Pulmonary artery endothelial cell (primary cell): ENCODE measurements at places on chromosomes 3 and 15.

DNA sequence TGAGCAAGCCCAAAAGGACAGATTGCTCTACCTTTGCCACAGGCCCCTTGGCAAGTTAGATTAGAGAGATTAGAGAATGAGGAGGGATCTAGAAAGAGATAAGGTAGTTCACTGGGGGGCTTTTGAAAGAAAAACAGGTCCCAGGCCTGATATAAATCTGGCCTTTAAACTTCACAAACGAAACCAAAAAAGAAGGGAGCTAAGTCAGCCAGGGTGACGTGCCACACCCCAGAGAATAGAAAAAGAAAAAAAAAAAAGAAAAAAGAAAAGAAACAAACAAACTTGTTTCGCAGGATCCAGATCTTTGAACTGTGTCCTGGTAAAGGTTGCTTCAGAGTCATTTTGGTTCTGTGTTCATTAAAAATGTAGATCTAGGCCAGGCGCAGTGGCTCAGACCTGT is 3.6 kb downstream of the KAT2B start:
- DNase-seq: no peak

- DNase-seq: no peak
Observed at GRCh38 chr15:60297047-60297446, 100.7 kb downstream of the ANXA2 start.

DNA sequence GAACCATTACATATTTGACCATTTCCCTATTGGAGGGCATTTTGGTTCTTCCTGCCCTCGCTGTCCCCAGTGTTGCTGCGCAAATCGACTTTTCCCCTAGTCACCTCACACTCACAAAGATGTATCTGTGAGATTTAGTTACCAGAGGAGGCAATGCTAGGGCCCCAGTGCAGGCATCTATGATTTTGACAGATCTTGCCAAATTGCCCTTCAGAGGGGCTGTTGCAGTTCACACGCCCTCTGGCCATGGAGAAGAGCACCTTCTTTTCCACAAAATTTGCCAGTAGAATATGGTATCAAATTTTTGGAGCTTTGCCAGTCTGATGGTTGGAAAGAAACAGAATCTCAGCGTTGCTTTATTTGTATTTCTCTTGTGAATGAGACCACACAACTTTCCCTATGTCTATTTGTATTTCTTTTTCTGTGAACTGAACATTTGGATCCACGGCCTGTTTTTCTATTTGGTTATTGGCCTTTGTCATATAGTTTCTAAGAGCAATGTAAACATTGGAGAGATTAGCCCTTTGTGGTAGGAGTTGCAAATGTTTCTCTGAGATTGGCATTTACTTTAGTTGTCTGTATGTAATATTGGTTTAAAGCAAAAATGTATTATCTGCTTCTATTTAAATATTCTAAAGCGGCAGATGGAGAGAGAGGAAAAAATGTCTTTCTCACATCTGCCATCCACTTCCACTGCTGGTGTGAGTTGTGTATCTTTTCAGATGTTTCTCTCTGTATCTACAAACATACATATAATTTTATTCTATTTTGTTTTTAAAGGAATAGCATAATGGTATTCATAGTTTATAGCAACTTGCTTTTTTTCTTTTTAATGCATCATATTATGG is 66.1 kb downstream of the DNASE1L3 start:
- no peak for DNase-seq

- no peak for DNase-seq
Observed at GRCh38 chr3:191261304-191261638, 62.2 kb downstream of the OSTN start.

DNA sequence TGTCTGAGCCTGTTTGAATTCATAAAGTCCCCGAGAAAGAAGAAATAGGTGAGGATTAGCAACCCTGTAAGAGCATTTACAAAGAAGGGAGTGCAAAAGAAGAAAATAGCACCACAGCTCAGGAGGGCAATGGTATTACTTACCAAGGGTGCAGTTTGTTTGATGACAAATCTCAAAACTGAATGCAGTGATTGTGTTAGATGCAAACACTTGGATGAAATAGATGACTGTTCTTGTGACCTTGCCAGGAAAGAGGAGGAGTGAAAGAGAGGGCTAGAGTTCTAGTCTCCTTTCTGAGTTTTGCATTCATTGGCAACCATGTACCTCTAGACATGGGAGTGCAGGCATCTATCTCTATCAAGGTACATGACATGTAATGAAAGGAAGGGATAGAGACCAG is 1030.8 kb upstream of the CFAP20DC start:
- no peak for DNase-seq

DNA sequence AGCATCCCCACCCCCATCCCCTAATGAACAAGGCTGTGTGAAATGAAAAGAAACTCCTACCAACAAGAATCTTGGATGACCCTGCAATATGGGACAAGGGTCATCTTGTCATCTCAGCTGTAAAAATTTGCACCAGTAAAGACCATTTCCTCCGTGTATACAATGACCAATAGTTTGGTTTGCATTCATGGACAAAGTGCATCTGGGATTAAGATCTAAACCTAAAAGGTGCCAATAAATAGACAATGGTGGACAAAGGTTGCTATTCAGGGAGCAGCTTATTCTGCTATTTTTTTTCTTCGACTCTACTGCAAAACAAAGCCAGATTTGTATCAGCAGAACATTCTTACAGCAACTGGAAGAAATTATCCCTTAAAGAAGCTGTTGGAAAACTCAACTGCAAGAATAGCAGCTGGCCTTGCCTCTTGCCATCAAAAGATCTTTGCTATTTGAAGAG is 8.0 kb downstream of the MGLL start:
- no peak for DNase-seq

DNA sequence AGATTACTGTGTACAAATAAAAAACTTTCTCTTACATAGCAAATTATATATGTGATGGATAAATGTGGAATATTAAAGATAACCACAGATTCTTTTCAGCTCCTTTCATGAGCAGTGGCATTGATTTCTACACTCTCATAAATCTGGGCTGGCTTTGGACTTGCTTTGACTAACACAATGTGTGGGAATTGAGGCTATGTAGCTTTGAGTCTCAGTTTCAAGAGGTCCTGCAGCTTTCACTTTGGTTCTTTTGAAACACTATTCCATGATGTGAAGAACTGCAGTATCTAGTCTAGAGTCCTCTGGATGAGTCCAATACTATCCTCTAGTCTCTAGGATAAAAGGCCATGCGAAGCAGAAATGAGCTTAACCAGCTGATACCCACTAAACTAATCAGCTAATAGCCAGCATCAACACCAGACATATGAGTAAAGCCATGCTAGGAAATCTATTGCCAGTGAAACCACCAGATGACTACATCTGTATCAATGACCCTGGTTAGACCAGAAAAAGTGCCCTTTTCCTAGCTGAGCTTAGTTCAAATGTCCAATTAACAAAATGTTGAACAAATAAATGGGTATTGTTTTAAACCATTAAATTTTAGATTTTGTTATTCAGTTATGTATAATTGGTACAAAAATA is 274.9 kb upstream of the ZPLD1 start:
- no peak for DNase-seq

- no peak for DNase-seq
Observed at GRCh38 chr3:37566730-37567129, 294.9 kb upstream of the CTDSPL start.

- DNase-seq: no peak
Observed at GRCh38 chr15:31211353-31211752, 109.8 kb upstream of the TRPM1 start.

- DNase-seq: no peak
Observed at GRCh38 chr3:104604326-104605010, 762.2 kb upstream of the ALCAM start.

GRCh38 chr3:125402639-125403038 is 27.5 kb upstream of the ZNF148 start:
- no peak for DNase-seq

- no peak for DNase-seq
Observed at GRCh38 chr15:70062321-70062956, 35.3 kb downstream of the TLE3 start.

DNA sequence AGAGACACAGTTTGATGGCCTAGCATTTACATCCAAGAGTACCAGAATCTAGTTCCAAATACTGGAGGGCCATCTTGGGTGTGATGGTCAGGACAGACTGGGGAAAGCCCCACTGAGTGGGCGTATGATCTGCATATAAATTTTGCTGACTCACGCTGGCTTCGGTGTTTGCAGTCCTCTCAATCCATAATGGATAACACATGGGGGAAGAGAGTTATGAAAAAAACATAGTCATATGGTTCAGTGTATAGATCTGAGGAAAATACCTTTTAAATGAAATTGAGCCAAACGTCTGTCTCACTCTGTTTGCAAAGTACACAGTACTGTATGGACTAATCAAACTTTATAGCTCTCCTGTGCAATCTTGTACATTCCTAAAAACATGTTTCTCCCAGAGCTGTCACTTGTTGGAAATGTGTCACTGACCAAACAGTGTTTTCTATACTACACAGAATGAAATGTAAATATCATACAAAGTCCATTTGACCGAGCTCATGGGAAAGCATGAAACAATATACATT is 125.3 kb upstream of the THBS1 start:
- no peak for DNase-seq

GRCh38 chr15:24733659-24734058 is 58.1 kb downstream of the NPAP1 start:
- no peak for DNase-seq
